ENCODE measurements at places on chromosomes 5 and 9.

GRCh38 chr5:157100140-157100679, 8.6 kb downstream of the HAVCR2 start:
- no peak for DNase-seq

DNA sequence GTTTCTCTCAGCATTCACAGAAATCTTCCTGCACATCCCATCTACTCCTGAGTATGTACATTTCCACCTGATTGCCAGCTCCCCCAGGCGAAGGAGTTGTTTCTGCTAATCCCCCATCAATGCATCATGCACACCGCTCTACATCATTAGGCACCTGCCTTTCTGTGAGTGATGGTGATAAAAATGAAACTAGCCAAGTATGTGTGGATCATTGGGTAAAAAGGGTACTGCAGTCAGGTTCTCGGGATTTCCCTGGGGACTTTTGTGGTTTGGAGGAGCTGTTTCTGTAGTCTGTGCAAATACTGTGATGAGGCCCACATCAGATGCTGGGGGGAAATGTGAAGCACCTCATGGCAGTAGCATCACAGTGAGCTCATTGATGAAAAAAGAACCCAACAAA, 30.4 kb downstream of the CAMK4 start:
- no peak for DNase-seq

- DNase-seq = no peak
Measured at GRCh38 chr9:133715295-133715865, 22.8 kb downstream of the SARDH start.

DNA sequence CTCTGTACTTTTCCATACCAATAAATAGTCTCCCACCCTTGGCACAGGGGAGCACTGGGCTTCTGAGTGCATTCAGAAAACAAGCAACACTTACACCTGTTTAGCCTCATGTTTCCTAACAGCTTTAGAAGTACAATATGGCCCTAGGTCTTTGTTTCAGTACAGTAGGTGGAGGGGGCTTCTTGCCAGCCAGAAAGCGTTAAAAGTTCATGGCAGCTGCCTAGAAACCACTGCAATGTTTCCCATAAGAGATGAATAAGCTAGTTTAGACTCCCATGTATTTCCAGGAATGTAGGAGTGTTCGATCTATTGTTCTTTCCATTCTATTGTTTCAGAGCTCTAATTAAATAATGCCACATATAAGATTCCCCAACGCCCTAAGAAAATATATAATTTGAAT, 444.8 kb downstream of the ARHGEF28 start:
- DNase-seq = no peak

GRCh38 chr9:108254236-108254635, 601.5 kb downstream of the ACTL7B start:
- DNase-seq = no peak

GRCh38 chr5:9456435-9457042, 89.3 kb downstream of the SEMA5A start:
- DNase-seq = no peak

DNA sequence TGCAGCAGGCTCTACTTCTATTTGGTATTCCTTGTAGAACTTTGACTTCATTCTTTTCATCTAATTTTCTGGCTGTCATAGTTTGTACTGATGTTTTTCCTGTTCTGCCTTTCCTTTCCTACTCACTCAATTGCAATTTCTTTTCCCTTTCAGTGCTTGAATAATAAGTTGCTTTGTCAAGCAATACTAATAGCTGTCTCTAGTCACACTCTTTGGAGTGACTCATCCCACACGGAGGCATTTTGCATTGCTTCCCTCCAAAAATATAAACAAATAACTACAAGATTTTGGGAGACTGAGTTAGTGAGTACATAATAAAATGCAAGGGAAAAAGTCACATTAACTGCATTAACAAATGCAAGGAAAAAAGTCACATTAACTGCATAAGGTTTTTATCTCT, 465.9 kb downstream of the CDH9 start:
- DNase-seq = no peak

DNA sequence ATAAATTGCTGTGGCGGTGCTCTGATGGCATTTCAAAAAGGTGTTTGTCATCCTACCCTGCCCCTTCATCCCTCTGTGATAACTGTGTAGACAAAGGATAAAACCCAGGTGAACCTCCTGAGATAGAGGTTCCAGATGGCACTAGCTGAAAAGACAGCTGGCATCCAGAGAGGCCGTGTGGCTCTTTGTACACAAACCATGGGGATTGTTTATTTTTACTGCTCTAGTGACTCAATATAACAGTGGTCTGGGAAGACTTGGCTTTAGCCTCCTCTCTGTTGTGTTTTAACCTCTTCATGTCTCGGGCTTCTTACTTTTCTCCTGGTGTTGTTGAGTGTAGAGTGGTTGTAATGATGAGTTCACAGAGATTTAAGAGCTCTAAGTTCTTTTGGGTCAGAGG, 48.8 kb downstream of the SH3GL2 start:
- no peak for DNase-seq

- DNase-seq = peak; percentile 21
Measured at GRCh38 chr9:81737871-81738507, 48.6 kb upstream of the TLE1 start.

DNA sequence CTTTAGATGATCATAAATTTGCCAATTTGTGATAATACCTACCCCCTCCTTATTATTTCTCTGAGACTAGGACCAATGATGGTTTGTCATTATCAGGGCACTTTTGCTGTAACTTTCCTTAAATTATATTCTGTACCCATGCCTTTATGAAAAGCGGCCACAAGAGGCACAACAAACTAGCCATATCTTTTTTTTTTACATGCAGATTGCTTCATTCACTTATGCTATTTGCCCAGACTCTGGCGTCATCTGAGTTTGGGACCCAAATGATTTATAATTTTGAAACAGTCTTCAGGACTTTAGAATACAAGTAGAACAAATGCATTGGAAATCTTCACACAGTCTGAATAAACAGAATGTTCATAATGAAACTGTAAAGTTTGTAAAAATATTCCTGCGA, 408.1 kb downstream of the MAT2B start:
- no peak for DNase-seq
